Bronchial epithelial cell (primary cell): ENCODE measurements at places on chromosomes 4 and X.

DNA sequence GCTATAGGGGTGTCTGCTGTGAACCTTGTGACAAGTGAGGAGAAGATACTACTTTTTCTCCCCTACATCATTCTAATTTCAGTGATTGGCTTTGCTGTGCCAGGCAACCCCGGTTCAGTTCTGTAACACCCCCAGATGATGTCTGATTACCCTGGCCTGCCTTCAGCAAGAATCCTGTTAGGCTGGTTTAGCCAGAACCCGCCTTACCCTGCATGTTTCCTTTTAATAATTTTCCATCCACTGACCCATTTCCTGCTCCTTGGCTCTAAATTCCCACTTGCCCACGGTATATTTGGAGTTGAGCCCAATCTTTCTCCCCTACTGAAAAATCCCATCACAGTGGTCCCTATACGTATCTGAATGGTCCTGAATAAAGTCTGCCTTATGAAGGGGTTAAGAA lies 46.5 kb upstream of the HPSE start:
- DNase-seq, result peak; percentile 56

- DNase-seq, result no peak
Measured at GRCh38 chr4:149247164-149247563, 568.5 kb downstream of the IQCM start.

DNA sequence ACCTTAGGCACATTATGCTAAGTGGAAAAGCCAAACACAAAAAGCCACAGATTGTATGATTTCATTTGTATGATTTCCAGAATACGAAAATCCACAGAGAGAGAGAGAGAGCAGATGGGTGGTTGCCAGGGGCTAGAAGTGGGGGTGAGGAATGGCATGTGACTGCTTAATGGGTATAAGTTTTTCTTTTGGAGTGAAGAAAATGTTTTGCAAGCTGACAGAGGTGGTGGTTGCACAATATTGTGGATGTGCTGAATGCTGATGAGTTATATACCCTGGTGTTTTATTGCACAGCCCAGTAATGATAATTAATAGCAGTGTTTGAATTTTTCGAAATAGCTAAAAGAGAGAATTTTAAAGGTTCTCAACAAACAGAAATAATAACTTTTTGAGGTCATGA lies 386.1 kb upstream of the HS3ST1 start:
- peak; percentile 14 for DNase-seq

DNA sequence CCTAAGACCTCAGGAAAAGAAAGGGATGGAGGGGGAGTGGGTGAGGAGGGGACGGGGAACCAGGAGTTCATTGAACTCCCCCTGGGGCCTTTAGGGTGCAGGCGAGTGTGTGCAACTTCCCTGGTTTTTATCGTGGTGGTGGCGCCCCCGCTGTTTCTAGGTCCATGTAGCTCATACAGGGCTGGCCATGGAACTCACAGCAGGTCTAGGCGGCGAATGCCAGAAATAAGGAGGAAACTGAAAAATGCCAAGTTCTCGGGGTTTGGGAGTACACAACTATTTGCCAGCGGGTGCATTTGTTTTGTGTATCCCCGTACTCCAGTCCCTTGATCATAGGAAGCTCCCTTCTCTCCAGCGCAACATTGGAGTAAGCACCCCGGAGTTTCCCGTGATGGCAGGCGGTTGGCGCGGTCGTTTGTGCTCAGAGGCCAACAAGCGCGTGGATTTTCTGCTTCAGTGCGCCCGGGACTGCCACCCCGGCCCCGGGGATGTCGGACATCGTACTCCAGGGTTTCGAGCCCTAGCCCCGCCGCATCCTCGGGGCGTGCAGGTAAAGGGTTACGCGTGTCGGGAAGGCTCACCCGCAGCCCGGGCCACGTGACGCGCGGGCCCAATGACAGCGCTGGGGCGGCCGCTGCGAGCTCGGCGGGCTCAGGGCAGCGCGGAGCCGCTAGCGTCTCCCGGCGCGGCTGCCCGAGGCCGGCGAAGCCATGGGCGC lies 208.9 kb downstream of the NWD2 start:
- DNase-seq, result peak; percentile 34

- no peak for DNase-seq
Measured at GRCh38 chrX:100687546-100687945, 43.5 kb downstream of the SRPX2 start.

DNA sequence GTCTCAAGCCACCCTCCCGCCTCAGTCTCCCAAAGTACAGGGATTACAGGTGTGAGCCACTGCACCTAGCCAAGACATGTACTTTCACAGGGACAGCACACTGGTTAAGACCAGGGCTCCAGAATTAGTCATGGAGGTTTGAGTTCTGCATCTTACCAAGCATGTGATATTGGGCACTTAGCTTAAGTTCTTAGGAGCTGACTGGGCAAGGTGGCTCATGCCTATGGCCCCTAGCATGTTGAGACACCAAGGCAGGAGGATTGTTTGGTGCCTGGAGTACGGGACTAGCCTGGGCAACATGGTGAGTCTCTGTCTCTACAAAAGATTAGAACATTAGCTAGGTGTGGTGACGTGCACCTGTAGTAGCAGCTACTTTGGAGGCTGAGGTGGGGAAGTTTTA lies 2.6 kb upstream of the TMEM192 start:
- DNase-seq, result peak; percentile 80

GRCh38 chr4:103018391-103019307 lies 856 bp downstream of the SLC9B1 start:
- no peak for DNase-seq

DNA sequence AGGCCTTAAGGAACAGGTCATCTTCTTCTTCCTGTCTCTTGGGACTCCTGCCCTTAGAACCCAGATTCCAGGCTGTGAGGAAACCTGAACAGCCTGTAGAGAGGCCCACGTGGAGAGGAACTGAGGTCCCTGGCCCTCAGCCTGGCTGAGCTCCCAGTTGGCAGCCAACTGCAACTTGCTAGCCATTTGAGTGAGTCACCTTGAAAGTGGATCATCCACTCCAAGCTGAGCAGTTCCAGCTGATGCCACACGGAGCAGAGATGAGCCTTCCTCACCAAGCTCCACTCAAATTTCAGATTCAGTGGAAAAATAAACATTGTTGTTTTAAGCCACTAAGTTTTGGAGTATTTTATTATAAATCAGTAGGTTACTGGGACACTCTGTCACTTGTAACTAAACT lies 392.5 kb downstream of the BCOR start:
- DNase-seq, result peak; percentile 80

DNA sequence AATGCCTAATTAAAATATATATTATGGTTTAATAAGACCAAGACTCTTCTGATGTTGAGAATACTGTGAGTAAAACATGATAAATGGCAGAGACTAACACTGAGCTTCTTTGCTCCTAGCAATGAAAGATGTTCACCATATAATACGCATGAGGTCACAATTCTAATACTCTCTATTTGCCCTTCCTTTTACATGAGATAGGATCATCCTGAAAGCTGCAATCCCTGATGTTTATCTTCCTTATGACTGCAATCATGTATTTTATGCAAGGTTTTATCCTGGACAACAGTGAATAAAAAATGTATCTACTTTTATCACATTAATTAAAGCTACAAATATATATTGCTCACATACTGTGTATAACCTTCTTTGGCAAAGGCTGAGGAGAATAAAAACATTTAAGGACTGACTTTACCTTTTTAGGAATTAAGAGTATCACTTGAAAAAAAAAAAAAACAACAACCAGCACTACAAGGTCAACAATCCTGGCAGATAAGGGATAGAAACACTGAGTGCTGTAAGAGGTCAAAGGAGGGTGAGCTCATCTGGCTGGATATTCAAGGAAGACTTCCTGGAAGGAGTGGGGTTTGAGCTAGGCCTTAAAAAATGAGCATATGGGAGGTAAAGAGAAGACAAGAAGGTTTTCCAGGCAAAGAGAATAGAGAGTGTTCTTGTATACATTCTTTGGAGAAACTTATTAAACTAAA lies 99.9 kb downstream of the AREG start:
- peak; percentile 59 for DNase-seq

- no peak for DNase-seq
Measured at GRCh38 chrX:41553688-41554087, 106.5 kb downstream of the NYX start.

GRCh38 chrX:16992951-16993350 lies 46.5 kb downstream of the REPS2 start:
- DNase-seq, result no peak

GRCh38 chr4:182809417-182810102 lies 107.6 kb downstream of the DCTD start:
- DNase-seq, result no peak

GRCh38 chr4:76753814-76754213 lies 144.1 kb downstream of the SOWAHB start:
- peak; percentile 80 for DNase-seq

DNA sequence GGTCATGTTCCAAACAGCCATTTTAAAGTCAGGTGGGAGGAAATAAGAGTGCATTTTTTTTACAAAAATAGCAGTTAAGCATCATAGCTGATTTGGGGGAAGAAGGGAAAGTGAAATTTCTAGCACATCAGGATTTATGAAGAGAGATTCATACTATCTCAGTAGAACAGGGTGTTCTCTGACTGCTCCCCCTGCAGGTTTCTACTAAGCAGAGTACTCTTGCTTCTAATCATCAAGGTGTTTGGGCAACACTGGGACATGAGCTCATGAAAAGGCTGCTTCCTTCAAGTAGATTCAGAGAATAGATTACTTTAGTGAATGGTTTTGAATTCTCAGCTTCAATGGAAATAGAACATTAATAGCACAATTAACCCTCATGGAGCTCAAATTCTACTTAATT lies 591.4 kb upstream of the PCDH10 start:
- peak; percentile 2 for DNase-seq

DNA sequence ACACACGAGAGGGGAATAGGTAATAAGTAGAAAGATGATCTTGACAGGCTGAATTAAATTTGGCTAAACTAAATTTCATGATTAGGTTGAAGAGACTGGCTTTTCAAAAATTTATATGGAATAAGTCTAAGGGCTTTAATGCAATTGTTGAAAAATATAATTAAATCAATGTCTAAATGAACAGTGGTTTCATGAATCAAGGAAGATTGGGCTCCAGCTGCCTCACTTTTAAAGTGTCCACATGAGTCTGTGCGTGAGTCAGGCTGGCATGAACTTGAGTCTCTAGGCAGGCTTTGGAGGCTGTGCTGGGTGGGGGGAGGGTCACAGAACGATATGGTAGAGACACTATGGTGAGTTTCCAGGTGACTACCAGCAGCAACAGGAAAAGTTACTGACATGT lies 111.9 kb downstream of the SORBS2 start:
- peak; percentile 42 for DNase-seq

DNA sequence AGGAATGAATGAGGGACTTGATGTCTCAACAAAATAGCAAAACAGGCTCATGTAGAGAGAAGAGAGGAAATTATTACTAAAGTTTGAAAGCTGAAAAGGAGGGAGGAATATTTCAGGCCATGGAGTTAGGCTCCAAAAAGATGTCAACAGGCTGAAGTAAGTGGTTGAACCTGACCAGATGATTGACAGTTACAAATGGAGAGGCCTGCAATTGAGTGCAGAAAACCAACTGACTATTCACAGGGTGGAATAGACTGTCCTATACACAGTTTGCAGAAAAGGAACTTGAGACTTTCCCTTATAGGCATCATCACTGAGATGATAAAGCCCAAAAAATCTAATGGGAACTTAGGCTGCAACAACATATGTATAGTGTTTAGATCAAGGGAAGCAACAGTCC lies 233.3 kb downstream of the AR start:
- DNase-seq, result no peak

DNA sequence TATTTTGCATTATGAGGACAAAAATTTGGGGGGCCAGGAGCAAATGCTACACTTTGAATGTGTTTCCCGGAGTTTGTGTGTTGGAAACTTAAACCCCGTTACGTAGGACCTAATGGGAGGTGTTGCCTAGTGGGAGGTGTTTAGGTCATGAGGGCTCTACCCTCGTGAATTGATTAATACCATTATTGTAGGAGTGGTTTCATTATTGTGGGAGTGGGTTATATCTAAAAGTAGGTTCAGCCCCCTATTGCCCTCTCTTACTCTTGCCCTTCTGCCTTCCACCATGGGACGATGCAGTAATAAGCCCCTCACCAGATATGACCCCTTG lies 15.5 kb downstream of the UBA6 start:
- no peak for DNase-seq

DNA sequence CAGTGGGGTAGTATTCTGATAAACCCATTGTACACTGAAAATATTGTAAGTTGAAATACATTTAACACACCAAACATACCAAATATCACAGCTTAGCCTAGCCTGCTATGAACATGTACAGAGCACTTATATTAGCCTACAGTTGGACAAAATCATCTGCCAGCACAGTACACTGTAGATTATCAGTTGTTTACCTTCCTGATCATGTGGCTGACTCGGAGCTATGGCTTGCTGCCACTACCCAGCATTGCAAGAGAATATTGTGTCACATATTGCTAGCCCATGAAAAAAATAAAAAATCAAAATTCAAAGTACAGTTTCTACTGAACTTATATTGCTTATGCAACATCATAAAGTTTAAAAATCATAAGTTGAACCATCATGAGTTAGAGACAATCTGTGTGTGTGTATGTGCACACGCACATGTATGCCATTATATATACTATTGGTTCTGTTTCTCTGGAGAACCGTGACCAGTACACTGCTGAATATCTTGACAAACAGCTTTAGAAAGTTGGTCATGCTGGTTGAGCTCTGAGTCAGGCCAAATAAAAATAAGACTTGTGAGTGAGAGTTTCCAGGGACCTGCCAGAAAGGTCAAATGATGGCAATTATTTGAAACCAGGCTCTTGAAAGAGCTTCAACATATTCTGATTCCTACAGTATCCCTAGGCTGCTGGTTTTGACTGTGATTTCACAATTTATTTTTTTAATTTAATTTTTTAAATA lies 238.5 kb downstream of the PRR32 start:
- no peak for DNase-seq

DNA sequence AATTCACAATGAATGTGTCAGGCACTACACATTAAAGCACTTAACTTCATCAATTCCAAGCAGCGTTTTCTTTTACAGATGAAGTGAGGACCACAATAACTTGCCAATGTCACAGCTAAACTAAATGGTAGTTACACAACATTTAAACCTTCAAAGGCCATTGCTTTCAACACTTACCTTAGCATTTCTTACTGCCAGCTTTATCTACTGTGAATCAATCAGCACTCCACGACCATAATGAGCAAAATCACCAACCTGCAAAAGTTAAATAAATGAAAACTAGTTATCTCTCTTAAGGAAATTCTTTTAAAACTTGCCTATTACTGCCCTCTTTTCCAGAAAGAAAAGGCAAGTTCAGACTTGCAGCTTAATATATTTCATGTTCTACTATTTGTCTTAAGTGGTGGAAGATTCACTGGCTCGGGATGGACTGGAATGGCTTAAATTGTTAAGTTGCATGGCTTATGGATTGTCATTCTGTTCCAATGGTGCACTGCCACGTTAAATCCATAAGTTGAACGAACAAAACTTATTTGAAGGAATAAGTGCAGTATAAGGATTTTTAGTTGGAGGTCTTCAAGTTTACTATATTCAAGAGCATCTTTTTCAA lies 8.3 kb downstream of the RBMX start:
- DNase-seq, result no peak
